ENCODE measurements at places on chromosomes 1 and 21.

- no peak for DNase-seq
These were observed 77.0 kb downstream of the SKI start for GRCh38 chr1:2304921-2305681.

DNA sequence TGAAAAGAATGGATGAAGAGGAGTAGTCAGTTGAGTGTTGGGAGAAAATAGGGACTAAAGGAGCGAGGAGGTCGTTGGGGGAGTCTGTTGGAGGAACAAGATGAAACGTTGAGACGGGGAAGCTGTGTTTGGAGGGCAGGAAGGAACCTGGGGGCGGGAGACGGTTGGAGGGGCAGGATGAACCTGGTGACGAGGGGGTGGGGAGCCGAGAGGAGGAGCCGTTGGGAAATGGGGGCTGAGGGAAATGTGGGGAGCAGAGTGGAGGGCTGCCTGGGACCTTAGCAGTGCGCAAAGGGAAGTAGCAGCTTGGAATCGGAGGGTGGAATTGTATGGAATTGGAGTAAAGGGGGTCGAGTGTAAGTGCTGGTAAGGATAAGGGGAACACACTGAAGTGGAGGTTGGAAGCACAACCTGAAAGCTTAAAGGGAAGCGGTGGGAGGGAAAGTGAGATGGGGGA is 630 bp downstream of the MTF2 start:
- no peak for DNase-seq

- no peak for DNase-seq
These were observed 6.4 kb downstream of the XCL1 start for GRCh38 chr1:168582688-168583336.

DNA sequence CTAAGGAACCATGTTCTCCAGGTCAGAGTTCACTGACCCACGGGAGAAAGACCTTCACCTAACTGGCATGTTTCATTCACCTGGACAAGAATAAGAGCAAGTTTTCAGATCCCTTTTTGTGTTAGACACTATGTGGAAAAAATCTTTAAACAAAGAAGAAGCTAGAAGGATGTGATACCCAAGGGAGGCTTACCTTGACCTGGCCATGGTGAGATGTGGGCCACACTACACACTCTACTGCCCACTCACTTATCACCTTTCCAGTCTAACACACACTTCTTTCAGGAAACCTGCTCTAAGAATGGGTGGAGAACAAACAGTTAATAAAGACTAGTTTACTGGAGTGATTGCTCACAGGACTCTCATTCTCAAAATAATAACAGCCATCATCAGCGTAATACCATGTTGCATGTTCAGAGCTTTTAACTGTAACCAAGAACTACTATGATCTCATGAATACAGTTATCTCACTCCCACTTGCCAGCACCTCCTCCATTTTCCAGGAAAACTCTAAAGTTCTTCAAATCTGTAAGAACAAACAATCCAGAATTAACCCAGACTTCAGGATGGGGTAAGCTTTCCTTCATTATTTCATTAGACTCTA is 1.4 kb downstream of the RGS8 start:
- DNase-seq: no peak

DNA sequence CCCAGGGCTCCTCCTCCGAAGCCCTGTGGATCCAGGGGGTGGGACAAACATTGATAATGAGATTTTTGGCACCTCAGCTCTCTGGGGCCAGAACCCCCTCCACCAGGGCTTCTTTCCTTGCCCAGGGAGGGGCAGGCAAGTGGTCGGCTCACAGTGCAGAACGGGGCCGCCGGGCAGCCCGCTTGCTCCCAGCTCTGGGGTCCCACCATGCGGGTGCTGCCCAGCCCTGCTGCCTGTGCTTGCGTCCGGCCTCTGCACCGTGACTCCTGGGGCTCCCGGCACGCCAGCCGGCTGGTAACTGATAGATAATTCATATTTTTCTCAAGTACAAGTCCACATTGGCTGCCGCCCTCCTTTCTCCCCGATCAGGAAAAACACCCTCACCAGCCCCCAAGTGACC is 42.0 kb upstream of the CCDC27 start:
- no peak for DNase-seq

DNA sequence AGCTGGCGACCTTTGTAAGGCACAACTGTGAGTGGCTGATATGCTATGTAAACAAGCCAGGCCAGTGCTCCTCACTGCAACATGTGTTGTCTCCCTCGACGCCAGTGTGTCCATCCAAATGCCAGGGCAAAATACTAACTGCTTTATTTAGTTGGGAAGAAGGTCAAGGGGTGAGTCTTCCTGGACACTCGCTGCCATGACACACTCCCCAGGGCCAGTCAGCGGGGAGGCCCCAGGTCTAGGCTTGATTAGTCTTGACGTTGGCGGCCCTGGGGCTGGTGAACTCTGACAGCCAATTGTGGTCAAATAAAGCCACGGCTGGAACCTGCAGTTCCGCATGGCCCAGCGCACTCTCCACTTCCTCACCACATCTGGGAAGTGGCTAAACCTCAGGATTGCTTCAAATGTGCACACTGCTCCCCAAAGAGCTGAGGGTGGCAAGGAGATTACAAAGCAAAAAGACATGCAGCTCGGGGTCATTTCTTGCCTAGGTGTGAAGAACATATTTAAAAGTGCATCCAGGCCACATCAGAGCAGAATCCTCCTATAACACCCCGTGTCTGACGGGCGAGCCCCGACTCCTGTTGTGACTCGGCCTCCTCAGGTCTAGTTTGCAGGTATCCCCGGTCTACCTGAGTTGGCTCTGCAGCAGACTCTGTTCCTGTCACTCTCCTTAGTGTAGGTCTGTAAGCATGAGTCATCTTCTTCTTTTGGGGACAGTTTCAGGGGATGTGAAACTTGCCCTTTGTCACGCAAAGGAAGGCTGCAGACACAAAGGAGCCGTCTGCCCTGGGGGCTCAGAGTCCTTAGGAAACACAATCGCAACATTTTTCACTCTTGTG is 183.5 kb downstream of the RUNX1 start:
- no peak for DNase-seq

- DNase-seq: no peak
These were observed 213.7 kb downstream of the PBX1 start for GRCh38 chr1:164772635-164773034.

DNA sequence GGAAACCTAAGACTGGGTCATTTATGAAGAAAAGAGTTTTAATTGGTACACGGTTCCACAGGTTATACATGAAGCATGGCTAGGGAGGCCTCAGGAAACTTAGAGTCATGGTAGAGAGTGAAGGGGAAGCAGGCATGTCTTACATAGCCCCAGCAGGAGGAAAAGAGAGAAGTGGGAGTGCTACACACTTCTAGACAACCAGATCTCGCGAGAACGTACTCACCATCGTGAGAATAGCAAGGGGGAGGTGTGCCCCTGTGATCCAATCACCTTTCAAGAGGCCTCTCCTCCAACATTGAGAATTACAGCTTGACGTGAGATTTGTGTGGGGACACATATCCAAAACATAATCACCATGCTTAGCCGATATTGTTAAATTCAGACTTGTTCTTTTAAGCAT is 62.8 kb downstream of the DYRK1A start:
- no peak for DNase-seq

- DNase-seq: no peak
These were observed 17.1 kb upstream of the A3GALT2 start for GRCh38 chr1:33338048-33338439.

DNA sequence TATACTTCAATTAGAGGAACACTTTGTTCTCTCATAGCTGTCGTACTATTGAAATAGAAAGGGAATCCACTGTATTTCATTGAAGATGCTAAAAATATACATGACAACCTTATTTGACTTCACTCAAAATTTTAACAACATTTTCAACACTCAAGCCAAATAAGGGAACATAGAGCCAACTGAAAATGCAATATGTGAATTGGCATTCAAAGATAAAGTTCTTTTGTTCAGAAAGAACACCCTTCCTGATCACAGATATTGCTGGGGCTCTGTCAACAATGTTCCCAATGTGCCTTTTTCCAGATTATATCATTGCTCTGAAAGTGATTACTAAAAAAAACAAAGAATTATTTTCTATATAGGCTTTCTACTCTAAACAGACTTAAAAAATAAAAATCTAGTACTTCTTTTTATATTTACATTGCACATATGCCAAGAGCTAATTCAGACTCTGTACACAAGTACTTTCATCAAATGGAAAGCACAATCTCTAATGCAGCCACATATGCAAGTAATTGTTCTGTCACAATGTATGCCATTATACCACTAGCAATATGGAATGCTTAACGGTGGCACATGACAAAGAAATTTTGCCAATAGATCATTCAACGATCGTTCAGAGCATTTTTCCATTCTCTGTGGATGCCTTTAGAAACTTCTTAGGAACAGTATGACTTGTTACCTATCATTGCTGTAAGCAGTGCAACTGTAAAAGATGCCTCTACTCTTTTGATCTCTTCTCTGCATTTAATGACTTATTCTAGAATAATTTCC is 171.0 kb downstream of the EIF4G3 start:
- no peak for DNase-seq

DNA sequence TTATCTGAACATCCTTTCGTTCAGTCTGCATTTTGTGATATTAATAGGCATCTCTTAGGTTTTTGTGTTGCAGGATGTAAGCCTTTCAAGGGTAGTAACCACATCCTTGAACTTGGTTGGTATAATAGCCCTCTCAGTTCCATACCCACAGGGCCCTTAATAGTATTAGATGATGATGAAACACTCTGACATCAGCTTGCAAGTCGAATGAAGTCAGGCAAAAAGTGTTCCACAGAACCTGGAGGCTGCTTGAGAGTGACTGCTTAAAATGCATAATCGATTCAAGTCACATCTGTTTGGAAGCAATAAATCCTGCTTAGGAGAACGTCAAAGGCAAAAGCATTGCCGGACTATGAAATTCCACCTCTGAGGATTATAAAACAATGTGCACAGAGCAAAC is 415.6 kb upstream of the KAZN start:
- DNase-seq: no peak

DNA sequence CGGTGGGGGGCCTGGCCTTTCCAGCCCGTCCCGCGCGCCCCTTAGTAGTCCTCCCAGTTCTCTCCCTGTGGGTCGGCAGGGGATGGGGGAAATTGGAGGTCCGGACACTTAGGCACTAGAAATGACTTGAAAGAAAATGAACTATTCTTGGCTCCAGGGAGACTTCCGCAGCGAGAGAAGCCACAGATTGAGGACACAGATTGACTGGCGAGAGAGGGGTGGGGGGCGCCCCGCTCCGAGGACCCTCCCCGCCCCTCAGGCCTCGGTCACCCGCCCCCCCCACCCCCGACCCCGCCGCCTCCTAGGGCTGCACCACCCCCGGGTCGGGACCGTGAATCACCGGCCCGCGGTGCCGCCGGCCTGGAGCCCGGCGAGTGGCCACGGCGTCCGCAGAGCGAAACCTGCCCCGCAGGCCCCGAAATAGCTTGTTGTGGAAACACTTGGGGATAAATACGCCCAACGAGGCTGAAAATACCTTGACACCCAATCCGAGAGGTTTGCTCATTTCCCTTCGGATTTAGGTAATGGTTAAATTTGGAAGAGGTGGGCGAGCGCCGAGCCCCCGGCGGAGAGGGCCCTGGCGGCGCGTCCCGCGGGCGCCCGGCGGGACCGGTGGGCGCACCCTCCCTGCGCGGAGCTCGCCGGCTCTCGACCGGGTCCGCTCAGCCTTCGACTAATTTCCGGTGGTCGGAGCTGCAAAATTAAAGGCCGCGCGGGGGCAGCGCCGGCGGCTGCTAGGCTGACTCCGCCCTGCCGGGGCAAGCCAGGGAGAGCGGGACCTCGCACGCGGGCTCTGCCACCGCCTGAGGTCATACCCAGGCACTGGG is at the start of gene GFI1:
GFI1 (minus strand) TSS at position 675 of the 827 bp plus-strand sequence. CDS start 3,438 bp downstream, outside the sequence.
- no peak for DNase-seq

GRCh38 chr1:38581396-38581795 is 278.2 kb downstream of the RRAGC start:
- no peak for DNase-seq

DNA sequence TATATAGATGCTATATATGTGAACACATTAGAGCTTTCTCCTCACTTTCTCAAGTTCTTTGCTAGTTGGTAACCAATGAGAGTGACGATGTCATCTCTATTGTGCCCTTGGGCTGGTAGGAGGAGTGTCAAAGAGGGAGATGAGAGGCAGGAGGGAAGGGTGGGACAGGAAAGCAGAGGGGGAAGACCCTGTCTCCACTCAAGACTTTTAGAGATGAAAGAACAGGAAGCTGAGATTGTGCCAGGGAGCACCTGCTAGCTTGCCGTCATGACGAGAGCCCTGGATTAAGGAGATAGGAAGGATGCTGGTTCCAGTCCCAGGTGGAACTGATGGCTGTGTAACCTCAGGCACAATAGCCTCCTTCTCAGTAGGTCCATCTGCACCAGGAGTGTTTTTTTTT is 16.7 kb downstream of the CNR2 start:
- DNase-seq: no peak

- no peak for DNase-seq
These were observed 84.7 kb downstream of the HHIPL2 start for GRCh38 chr1:222463059-222463730.

GRCh38 chr1:109370712-109371340 is 26.9 kb downstream of the SORT1 start:
- no peak for DNase-seq

DNA sequence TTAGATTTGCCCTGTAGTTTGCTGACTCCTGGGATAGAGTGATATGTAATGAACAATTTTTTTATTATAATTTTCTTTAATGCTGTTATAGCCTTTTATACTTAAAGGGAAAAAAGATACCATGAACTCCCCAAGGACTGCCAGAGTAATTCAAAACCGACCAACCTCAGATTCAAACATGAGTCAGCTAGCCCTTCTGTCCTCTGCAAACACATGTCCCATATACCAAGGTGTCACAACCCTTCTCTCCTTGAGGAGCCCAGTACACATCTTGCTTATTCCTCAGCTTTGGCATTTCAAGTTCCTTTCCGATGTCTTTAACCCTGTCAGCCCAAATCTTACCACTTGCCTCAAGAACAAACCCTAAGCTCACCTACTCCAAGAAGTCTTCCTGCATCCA is 184.9 kb downstream of the KCNH1 start:
- DNase-seq: no peak

GRCh38 chr1:199079994-199080393 is 441.2 kb downstream of the PTPRC start:
- no peak for DNase-seq

DNA sequence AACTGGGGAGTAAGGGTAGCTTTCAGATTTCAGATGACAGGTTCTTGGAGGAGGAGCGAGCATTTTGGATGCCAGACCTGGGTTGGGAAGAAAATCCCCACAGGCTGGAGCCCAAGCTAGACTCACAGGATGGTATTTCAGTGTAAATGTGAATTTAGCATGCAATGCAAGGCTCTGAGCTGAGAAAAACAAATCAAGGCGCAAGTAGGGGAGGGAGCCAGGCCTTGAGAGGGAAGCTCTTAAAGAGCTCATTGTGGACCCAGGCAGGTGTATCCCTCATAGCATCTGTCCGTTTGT is 386.1 kb downstream of the MATN1 start:
- no peak for DNase-seq

DNA sequence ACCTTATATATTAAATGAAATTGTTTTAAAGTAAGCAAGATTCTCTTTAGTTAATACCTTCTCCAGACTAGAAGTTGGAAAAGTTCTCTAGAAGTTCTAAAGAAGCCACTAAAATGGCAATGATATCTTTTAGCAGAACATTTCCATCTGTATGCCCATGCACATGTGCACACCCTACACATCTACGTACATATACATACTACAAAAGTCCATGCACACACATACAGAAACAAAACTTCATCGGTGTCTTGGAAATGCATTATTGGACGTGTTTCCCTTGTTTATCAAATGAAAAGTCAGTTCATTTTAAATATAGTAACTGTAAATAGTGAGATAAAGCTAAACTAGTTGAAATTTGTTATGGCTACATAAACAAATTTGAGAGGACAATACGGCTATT is 114.4 kb downstream of the KCNT2 start:
- DNase-seq: no peak

- DNase-seq: no peak
These were observed 116.3 kb upstream of the HP1BP3 start for GRCh38 chr1:20903437-20903836.
